ENCODE measurements at places on chromosomes 7 and 10. TPM values are rescaled to one million over a fixed set of nuclear protein-coding genes. Genes with fewer than 3 reads are reported as not detected.

GRCh38 chr7:65430344-65431186 lies 56.9 kb downstream of the ZNF92 start:
- no peak for DNase-seq

The SLC13A1 gene
- not detected for total RNA-seq

DNA sequence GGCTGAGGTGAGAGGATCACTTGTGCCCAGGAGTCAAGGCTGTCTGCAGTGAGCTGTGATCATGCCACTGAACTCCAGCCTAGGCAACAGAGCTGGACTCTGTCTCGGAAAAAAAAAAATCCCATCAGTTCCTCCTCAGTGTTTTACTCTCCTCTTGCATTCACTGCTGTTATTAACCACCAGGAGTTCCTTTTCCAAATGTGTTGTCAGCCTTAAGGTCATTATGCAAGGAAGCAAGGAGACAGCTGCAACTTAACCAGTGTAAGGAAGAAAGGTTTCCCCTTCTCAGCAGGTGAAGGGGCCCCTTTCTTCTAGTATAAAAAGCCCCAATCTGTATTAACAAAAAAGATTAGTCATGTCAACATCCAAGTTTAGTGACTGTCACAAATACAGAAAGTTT lies 86.6 kb upstream of the LEP start:
- DNase-seq: no peak

DNA sequence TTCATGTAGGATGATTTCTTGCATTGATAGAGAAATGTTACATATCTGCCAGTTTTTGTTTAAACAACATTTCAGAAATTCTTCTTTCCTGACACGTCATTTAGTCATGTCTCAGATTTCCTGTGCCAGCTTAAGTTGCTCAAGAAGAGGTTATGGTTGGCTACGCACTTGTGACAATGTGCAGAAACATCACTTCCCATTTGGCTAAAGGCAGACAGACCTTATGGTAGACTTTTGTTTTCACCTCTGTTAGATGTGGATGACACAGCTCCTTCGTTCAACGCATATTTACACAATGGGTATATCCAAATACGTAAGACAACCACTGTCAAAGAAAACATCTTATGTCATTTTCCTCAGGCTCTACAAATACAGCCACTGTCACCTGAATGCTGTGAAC lies 125.8 kb downstream of the DOCK4 start:
- no peak for DNase-seq

DNA sequence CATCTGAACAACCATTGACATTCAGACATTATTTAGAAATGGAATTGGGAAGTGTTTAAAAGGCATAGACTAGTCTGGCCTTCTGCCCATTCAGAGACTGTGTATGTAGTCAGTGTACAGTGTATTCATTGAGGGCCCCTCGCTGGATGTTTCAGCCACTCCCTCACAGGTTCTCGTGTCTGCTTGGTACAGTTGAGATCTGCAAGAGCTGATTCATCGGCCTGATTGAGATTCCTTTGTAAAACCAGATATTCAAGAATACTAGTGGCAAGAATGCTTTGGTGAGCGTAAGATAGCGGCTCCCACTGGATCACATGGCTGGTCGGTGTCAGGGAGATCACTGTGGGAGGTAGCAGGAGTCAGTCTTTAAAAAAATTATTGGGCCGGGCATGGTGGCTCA lies 119.5 kb downstream of the TCF7L2 start:
- no peak for DNase-seq

GRCh38 chr10:75971402-75972211 lies 540.2 kb downstream of the LRMDA start:
- no peak for DNase-seq

DNA sequence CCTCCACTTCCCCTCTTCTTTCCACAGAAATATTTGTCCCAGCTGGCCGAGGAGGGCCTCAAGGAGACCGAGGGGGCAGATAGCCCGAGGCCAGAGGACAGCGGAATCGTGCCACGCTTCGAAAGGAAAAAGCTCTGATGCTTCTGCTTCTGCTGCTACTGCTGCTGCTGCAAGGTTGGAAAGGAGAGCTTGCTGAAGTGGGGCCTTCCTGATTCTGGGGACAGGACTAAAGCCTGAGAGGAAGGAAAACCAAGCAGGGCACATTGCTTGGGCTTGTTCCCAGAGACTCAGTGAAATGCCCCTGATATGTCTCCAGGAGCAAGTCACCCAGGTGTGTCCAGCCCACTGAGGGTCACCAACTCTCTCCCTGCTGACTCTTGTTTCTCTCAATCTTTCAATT lies 35.9 kb upstream of the PDCD4 start:
- no peak for DNase-seq

DNA sequence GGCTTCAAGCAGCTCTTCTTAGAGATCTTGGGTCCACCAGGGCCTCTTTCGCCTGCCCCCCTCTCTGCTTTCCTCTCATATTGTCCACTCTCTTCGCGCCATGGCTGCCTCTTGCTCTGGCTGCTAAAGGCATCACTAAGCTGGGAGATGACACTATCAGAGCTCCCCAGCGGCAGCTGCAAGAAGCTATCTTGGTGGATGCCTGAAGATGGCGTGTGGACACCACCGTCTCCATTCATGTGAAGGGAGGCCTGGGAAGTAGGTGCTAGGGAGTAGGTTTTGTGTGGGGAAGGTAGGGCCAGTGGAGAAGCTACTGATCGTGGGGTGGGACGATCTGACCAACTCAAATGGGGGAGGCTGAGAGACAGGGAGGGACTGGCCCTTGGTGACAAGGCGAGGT lies 45.9 kb upstream of the PDLIM1 start:
- no peak for DNase-seq

- no peak for DNase-seq
Observed at GRCh38 chr7:80346704-80347103, 165.2 kb downstream of the GNAT3 start.

The RAMP3 gene
- not detected for total RNA-seq

DNA sequence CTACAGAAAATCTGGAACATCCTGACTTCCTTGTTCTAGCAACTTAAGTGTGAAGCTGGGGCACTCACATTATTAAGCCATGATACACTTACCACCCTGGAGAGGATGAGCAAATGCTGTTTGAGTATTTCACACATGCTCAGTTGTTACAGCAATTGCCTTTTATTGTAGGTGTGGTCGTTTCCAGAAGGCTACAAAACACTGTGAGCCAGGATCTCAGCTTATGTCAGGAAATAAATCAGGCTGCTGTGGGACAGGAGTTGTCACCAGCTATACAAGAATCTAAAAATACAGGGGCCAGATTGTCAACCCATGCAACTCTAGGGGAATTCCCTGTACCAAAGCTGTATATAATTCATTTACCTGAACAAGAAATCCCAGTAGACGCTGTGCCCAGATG lies 273.3 kb upstream of the SP4 start:
- DNase-seq: no peak

The SCART1 gene
- total RNA-seq: 3.8 TPM

DNA sequence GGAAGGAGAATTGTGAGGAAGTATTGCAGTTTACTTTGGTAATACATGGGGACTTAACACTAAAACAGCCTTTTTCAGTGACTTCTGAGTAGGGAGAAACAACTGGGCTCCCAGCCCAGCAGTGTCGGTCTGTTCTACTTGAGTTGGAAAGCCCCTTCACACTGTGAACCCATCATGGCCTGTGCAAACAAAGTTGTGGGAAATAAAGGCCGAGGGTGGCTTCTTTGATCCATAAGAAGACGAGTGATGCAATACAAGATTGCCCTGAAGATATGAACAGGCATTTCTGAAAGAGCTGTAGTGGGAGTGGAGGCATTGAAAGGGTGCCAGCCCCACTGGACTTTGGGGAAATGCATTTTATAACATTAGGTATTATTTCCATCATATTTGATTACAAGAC lies 28.3 kb downstream of the C10orf120 start:
- no peak for DNase-seq

- DNase-seq: no peak
Observed at GRCh38 chr7:146414373-146414772, 297.8 kb downstream of the CNTNAP2 start.

DNA sequence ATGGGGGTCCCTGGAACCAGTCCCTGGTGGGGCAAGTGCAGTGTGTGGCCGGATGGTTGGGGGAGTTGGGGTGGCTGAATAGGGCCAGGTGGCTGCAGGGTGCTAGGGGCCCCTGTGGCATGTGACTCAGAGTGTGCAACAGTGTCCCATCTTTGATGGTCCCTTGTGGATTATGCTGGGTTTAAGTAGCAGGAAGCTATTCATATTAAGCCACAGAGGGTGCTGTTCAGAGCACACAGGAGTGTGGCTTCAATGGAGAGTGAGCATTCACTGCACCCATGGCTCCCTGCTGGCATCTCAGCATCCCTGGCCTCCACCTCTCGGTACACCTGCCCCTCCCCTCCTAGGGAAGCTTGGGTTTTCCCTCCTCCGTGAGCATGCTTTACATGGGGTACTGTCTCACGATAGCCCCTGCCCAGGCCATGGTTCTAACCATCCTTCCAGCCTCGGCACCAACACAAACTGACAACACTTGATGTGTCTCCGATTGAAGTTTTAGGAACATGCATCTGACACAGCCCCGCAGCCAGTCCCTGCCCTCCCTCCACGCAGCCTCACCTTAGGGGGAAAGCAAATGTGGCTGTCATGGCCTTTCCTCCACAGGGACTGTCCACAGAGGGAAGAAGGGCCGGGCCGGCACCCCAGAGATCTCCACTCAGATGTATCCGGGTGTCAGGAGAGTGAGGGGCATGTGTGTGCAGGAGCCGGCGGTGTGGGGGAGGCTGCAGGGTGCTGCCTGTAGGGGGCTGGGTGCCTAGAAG lies 30.4 kb upstream of the PPIF start:
- DNase-seq: no peak

GRCh38 chr7:7570584-7570983 lies 3.9 kb downstream of the MIOS start:
- DNase-seq: no peak

The MMD2 gene
- 0.47 TPM for total RNA-seq

The FAM24B gene
- total RNA-seq: 15.9 TPM

DNA sequence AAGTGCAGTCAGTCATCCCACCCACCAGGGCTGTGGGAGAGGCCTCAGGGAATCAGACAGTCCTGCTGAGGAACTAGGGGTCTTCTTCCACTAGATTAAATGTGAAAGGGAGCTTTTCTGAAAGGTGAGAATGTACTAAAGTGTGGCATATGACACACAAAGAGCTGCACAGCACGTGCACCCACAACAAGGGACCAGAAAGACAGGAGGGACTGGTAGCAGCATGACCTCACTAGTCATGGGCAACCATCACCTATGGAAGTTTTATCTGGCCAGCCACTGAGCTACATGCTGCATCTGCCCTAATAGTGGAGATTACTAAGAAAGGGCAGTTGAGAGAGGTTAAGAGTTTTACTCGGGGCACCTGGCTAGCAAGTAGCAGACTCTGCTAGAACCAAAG lies 204.4 kb upstream of the AOAH start:
- DNase-seq: no peak

The LANCL2 gene
- 24.1 TPM for total RNA-seq

GRCh38 chr7:123024989-123025758 lies 29.7 kb upstream of the TAS2R16 start:
- DNase-seq: no peak

The AKR1C8 gene
- not detected for total RNA-seq

The ZNF511 gene
- total RNA-seq: 24.6 TPM

DNA sequence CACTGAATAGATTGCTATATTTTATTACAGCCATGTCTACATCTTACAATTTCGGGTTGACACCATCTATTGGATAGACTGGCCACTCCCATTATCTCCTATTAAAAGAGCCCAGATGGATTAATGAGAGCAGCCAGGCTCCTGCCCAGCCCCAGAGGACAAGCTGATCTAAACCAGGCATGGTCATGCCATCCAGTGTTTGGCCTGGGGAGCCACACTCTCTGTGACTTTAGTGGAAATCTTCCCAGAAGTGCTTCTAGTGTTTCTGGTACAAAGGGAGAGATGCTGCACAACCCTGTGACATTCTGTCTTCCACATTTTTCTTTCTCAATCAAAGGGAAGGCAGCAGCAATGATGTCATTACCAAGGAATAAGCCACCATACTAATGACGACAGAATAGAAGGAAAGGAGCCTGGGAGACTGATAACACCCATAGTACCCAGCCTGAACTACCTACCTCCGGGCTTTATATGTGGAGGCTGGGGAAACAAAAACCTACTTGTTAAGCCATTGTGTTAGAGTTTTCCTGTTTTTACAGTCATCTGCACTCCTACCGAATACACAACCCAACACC lies 5.0 kb downstream of the NEBL start:
- no peak for DNase-seq

- no peak for DNase-seq
Observed at GRCh38 chr10:95480102-95480900, 80.9 kb downstream of the SORBS1 start.

- peak; percentile 79 for DNase-seq
Observed at GRCh38 chr10:102120991-102121738, 997 bp upstream of the LDB1 start.
